GM06990 (cell line): ENCODE measurements at places on chromosomes 4 and X.
A peak's percentile ranks its signal among the peaks of the same experiment; 100 is the strongest.

DNA sequence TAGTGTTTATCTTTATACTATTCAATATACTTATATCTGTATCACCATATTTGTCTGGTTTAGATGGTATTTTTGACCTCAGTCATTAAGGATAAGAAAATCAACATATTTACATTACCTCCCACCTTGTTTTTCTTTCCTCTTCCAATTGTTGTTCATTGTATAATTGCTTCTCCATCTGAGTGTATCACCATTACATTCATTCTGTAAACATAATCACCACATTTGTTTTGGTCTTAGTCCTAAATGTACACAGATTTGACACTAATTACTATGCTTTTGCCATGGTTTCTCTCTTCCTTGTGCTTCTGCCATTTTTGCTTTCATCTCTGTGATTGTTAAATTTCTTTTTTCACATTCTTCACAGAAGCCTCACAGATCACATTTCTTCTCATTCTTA is 12.7 kb downstream of the ARMCX6 start:
- no peak for DNase-seq

- no peak for DNase-seq
Measured at GRCh38 chr4:18973296-18973695, 951.7 kb upstream of the LCORL start.

DNA sequence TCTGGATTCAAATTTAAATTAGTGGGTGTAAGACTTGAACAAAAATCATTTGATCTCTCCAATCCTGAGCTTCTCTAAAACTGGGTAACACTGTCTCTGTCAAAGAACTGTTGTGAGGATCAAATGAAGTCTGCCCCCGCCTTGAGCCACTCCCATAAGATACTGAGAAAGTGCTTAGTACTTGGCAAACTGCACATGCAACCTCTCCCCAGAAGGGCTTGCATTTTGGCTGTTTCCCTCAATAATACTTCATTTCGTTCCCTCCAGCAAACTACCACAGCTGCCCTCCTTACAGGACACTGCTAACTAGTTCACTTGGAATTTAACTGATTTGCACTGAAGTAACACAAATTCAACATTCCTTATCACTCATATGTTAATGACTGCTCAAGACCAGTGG is 79.8 kb downstream of the APBB2 start:
- DNase-seq: no peak

GRCh38 chr4:74158466-74159142 is 686 bp downstream of the MTHFD2L start:
- DNase-seq: no peak

GRCh38 chr4:118776157-118776954 is 59.6 kb downstream of the SEC24D start:
- no peak for DNase-seq

GRCh38 chrX:28697732-28698131 is 110.5 kb downstream of the IL1RAPL1 start:
- DNase-seq: no peak

GRCh38 chr4:124629681-124630080 is 82.9 kb downstream of the ANKRD50 start:
- DNase-seq: no peak

GRCh38 chr4:52076731-52077130 is 25.6 kb downstream of the SPATA18 start:
- no peak for DNase-seq

- DNase-seq: no peak
Measured at GRCh38 chr4:186749611-186750281, 26.1 kb upstream of the FAT1 start.

DNA sequence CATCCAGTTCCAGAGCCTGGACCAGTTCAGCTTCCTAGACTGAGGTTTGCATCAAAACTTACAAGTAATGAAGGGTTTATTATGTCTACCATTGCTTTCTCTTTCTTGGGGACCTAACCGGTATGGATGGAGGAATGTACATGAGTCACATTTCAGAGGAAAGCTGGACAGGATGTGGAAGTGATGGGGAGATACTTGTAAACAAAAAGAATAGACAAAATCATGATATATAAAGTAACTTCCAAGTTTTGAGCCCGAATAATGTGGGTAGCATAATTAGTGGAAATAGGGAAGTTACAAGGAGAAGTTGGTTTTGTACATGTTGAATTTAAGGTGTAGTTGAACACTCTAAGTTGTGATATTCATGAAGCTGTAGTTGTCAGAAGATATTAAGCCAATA is 15.0 kb downstream of the FNIP2 start:
- no peak for DNase-seq

GRCh38 chr4:139858436-139859205 is 193.0 kb downstream of the MGST2 start:
- DNase-seq: peak; percentile 57

DNA sequence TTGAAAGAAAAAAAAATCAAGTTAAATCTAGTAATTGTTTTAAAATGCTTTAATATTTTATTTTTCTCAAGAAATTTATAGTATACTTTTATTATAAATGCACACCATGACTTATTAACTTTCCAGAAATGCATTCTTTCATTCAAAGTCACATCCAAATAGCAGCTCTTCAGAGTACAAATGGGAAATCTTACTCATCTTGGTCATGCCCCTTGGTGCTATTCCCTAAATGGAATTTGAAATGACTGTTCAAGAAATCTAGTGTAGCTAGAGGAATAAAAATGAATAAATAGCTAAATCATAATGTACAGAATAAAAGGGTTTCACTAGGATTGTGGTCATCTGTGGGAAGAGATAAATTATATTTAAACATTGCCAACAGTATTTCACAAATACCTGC is 1139.7 kb downstream of the PCDH18 start:
- DNase-seq: no peak

- no peak for DNase-seq
Measured at GRCh38 chr4:136967069-136967468, 565.2 kb downstream of the PCDH18 start.

GRCh38 chr4:54525602-54526001 is 132.2 kb upstream of the KIT start:
- DNase-seq: no peak

GRCh38 chr4:10671366-10671765 is 13.2 kb downstream of the CLNK start:
- peak; percentile 55 for DNase-seq

- no peak for DNase-seq
Measured at GRCh38 chr4:123421937-123422781, 25.6 kb downstream of the SPRY1 start.

- no peak for DNase-seq
Measured at GRCh38 chr4:21290562-21290961, 590.3 kb downstream of the PACRGL start.

DNA sequence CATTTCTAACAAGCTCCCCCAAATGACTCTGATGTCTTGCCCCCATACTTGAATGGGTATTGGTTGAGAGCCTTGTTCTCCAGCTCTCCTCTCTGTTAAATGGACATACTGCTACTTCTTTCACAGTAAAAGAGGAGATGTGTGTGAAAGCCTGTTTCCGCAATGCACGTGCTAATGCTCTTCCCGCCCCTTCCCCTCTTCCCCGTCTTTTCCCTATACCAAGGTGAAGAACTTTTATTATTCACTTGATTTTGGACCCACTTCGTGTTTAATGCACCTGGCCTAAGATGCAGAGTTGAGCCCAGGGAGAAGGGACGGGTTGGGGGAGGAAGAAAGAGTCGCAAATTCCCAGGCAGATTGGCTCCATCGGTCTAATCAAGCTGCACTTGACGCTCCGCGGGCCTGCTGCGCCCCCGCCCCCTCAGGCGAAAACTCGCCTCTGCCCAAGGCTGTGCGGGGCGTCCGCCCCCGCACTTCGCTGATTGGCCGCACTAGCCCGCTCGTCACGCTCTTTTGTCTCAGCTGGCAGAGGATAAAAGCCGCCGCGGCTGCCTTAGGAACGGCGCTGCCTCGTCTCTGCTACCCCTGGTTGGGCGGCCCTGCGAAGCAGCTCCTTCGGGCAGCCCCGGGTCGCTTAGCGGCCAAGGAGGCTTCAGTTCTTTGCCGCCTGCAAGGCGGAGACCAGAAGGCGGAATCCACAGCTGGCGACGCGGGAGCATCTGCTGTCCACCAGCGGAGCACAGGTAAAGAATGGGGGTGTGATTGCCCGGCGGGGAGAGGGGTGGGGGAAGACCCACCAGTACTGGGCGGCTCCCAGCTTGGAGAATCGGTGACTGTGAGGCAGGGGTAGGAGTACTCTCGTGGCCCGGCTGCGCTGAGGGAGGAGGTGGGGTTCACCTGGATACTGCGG is at the start of gene ZCCHC12:
Gene ZCCHC12 (plus strand): TSS at position 562 of the 910 bp plus-strand sequence. CDS start 1,421 bp downstream, outside the sequence.
- peak; percentile 54 for DNase-seq

GRCh38 chr4:88690355-88690754 is 7.3 kb downstream of the NAP1L5 start:
- DNase-seq: no peak

DNA sequence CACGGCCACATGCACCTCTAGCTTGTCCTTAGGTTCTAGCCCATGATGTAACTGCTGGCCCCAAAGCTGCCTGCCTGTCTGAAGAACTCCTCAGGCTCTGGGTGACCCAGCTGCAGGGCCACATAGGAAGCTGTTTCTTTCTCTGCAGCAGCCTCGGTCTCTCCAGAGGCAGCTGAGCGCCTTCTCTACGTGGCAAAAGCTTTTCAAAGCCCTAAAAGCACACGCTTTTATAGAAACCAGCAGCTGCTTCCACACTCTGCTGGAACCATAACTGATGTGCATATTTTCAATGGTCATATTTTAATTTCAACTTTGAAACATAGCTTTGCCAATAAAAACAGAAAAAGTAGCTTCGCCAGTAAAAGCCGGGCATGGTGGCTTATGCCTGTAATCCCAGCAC is 37.4 kb downstream of the FAM53A start:
- DNase-seq: no peak

DNA sequence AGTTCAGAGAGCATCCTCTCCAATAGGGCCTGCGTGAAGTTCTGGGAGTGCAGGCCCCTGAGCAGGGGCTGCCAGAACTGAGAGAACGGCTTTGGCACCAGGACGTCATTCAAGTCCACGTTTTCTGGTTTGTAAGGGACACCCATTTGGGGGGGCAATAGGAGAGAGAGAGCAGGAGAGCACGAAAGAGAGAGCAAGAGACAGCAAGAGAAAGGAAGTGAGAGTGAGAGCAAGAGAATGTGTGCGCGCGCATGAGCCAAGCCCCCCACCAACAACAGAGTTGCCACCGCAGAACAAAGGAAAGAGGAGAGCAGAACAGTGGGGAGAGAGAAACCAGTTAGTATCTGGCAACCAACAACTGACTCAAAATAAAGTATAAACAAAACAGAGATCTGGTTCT is 10.4 kb downstream of the LAS1L start:
- no peak for DNase-seq

DNA sequence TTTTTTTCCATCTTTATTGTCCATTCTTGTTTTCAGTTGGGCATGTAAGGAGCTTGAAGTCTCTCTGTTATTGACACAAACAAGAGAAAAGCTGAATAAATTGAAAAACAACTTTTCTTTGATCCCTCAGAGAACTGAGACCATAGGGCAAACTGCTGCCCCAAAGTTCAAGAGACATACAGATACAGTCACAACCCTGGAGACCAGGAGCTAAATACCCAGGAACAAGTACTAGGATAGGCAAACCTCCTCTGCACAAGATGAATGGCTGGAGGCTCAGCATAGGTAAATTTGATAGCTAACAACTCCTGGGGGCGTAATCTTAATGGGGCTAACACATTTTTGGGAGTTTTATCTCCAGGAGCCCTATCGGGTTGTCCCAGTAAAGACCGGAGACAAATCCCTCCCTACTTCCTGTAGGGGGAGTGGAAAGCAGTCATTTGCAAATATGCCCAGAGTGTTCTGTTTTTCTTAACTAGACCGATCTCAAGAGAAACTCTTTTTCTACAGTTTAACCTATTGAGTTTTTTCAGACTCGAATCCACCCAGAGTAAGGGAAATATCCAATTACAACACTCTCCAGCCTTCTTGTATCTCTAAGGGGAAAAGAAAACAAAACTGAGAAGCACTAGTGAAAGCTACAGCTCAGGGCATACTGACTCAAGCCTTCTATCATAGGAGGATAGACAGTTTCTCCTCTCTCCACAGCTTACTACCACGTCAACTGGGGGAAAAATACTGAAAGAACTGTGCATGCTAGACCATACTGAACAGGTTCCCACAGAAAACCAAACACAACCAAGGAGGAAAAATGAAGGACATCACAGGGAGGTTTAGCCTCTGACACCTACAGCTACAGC is 23.1 kb downstream of the MAGEA8 start:
- no peak for DNase-seq

DNA sequence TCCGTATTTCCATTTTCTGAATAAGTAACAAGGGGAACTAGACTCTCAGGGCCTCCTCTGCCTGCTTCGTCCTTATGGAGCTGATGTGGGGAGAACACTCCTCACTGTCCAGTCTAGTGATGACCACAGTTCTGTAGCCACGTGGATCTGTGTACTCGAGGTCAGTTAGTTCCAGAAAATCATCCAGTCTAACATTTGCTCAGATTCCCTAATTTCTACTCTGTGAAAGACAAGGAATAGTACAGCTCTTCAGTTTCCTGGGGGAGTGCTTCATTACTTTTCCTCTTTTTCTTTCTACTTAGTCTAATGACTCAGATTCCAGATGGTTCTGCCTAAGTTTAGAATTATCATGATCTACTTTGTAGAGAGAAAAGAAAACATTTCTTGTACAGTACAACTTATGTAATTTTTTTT is 82.6 kb downstream of the SORBS2 start:
- no peak for DNase-seq

DNA sequence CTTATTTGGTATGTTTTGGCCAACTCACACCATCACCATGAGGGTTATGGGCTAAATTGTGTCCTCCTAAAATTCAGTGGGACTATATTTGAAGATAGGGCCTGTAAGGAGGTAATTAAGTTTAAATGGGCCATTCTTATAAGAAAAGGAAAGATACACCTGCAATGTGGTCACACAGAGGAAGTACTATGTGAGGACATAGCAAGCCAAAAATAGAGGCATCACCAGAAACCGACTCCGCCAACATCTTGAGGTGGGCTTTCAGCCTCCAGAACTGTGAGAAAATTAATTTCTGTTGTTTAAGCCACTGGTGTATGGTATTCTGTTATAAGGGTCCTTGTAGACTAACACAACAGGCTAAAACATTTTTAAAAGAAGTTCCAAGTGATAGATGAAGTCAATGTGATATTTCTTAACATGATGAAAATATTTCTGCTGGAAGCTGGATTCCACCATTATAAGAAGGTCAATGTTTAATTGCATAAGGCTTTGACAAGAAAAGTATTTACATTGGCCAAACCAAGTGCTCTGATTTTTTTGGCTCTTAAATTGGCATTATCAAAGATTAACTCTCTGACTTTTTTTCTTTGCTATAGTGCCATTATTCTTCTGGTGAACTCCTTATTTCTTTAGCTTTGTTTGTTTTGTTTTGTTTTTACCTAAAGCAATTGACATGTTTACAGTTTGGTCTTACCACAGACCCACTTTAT is 540.9 kb downstream of the PPARGC1A start:
- DNase-seq: no peak

DNA sequence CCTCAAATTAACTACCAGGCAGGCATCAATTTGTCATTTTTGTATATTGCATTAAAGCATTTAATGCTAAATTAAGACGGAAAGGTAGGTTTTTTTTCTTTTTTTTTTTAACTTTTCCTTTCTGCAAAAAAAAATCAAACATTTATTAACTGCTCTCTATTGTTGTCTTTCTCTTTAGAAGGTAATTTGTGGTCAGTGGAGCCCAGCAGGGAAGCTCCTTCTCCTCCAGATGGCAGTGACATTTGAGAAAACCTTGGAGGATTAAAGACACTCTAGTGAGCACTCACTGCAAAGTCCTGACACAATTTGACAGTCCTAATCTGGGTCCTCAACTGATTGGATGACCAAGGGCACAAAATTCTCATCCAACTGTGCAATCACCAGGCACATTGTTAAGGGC is 102.4 kb downstream of the SLIT2 start:
- no peak for DNase-seq
